ENCODE measurements at places on chromosomes 5 and 9. TPM values are rescaled to one million over a fixed set of nuclear protein-coding genes. Genes with fewer than 3 reads are reported as not detected.

DNA sequence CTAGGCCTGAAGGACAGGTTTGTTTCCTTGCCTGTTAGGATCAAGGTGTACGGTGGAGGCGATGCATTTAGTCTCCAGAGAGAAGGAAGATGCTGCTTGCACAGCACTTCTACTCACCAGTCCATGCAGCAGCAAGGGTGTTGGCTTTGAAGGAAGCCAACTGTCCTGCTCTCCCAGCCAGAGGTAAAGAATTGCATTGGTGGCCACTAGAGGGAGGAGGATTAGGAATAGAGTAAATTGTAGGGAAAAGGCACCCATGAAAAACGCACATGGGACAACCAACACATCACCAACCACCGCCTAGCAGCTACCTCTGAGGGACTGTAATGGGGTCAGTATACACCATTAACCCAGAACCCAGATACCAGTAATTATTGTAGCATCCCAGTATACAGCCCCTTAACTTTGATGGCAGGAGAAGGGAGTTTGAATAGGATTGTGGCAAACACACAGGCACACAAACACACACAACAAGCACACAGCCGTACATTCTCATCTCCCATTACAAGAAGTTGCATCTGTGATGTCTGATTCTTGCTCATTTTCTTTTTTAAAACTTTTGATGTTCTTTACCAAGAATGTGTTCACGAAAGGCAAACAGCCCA, 267.7 kb downstream of the ADAMTS6 start:
- H3K27me3 ChIP-seq, result no peaks in the 10 kb centered on the region
- no peak overlapping the region for H3K27ac ChIP-seq
- DNase-seq, result no peak

DNA sequence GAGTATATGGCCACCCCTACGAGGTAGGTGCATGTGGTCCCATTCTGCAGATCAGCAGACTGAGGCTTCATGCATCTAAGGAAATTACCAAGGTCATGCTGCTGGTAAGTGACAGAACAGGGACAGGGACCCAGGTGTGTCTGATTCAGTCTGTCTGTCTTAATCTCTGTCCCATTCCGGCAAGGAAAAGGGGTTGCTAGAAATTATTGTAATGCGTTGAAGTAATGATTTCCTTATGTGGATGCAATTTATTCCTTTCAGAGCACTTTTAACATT, 76.8 kb downstream of the AMBP start:
- no peak for DNase-seq
- no peak overlapping the region for H3K4me3 ChIP-seq
- no peaks in the 10 kb centered on the region for H3K27me3 ChIP-seq
- H3K36me3 ChIP-seq, result no peaks in the 10 kb centered on the region
- peaks cover 32% of the 10 kb centered on the region for H3K4me1 ChIP-seq

DNA sequence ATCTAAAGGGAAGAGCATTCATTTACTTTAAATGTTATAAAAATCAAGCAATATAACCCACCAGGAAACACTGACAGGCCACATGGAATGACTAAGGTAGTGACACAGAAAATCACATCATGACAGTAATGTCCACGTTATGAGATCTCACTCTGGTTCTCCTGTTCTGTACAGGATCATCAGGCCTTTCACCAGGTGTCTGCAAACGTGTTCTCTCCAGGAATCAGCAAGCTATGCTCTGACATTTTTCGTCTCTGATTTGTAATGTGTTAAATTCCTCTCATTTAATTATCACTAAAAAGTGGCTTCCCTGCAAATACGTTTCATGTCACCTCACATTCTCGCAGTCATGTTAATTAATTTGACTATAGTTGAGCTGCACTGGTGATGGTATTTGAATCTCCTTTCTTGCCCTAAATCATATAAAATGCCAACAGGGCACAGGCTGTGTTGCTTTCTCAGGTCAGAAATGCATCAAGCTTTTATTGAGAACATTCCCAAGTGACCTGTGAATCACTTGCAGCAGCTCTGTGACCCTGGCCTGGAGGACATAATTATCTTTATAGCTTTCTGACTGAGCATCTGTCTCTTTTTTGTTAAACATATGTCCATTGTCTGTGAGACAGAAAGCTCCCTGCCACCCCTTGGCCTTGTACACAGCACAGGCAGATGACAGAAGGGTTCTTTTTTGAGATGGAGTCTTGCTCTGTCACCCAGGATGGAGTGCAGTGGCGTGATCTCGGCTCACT, 196.2 kb downstream of the DIRAS2 start:
- no peaks in the 10 kb centered on the region for H3K36me3 ChIP-seq
- no peak overlapping the region for H3K27ac ChIP-seq
- H3K4me1 ChIP-seq, result no peaks in the 10 kb centered on the region
- no peaks in the 10 kb centered on the region for H3K27me3 ChIP-seq
- no peak overlapping the region for H3K4me3 ChIP-seq

- H3K36me3 ChIP-seq, result no peaks in the 10 kb centered on the region
- no peak for DNase-seq
- H3K27ac ChIP-seq, result peak overlapping the region; percentile 97
These were observed 1.3 kb upstream of the NNT start for GRCh38 chr5:43601454-43602260.

GRCh38 chr9:120369608-120370220, 210.3 kb downstream of the CDK5RAP2 start:
- no peaks in the 10 kb centered on the region for H3K36me3 ChIP-seq
- H3K4me1 ChIP-seq, result no peaks in the 10 kb centered on the region
- no peak for DNase-seq
- no peak overlapping the region for H3K27ac ChIP-seq
- no peaks in the 10 kb centered on the region for H3K27me3 ChIP-seq

DNA sequence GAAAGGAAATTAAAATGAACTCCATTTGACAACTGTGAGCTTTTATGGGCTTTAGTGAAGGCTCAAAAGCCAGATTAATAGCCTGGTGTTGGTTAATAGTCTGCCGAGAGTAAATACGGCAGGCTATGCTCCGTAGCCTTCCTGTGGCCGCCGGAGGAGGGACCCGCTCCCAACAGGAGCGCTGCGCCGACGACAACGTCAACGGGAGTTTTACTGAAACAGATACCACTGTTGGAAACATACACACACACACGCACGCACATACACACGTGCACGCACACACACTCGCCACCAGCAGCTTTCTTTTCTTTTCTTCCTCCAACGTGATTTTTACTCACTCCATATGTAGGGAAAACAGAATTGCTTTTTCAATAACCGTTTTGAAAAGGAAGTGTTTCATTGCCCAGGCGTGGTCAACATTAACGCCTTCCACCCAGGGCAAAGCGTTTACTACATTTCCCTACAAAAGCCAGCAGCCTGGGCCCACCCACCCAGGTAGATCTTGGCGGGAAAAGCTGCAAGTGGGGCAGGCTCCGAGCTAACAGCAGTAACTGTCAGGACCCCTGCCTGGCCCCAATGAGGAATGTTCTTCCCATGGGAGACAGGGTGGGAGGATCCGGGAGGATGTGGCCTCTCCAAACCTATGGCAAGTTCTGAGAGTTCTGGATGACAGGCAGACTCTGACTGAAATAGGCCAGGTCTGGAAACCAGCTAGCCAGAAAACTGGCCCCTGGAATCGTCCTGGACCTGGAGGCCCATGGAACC, 72.3 kb downstream of the PAX5 start:
- H3K27me3 ChIP-seq, result no peaks in the 10 kb centered on the region
- H3K4me3 ChIP-seq, result no peak overlapping the region
- no peak for DNase-seq

DNA sequence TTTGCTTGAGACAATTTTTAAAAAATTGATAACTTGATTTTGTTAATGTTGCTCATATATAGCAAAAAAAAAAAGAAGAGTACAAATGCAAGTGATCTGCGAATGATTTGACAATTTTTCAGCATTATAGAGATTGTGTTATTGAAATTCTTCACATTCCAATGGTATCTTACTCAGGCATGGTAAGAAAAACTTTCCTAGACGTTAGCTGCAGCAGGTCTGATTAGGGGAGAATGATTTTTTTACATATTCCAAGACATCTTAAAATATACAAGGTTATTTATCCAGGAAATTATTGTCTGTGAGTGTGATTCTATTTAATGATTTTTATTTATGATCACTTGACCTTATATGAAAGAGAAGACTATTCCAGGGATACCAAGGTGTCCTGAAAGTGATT, 361.9 kb downstream of the MAT2B start:
- no peaks in the 10 kb centered on the region for H3K27me3 ChIP-seq
- no peak overlapping the region for H3K4me3 ChIP-seq
- H3K27ac ChIP-seq, result no peak overlapping the region
- DNase-seq, result no peak
- H3K4me1 ChIP-seq, result no peaks in the 10 kb centered on the region

- no peak for DNase-seq
- H3K4me3 ChIP-seq, result no peak overlapping the region
- H3K36me3 ChIP-seq, result no peaks in the 10 kb centered on the region
- H3K27me3 ChIP-seq, result no peaks in the 10 kb centered on the region
- H3K27ac ChIP-seq, result no peak overlapping the region
- H3K4me1 ChIP-seq, result no peaks in the 10 kb centered on the region
These were observed 4.4 kb upstream of the COL5A1 start for GRCh38 chr9:134637241-134637640.

DNA sequence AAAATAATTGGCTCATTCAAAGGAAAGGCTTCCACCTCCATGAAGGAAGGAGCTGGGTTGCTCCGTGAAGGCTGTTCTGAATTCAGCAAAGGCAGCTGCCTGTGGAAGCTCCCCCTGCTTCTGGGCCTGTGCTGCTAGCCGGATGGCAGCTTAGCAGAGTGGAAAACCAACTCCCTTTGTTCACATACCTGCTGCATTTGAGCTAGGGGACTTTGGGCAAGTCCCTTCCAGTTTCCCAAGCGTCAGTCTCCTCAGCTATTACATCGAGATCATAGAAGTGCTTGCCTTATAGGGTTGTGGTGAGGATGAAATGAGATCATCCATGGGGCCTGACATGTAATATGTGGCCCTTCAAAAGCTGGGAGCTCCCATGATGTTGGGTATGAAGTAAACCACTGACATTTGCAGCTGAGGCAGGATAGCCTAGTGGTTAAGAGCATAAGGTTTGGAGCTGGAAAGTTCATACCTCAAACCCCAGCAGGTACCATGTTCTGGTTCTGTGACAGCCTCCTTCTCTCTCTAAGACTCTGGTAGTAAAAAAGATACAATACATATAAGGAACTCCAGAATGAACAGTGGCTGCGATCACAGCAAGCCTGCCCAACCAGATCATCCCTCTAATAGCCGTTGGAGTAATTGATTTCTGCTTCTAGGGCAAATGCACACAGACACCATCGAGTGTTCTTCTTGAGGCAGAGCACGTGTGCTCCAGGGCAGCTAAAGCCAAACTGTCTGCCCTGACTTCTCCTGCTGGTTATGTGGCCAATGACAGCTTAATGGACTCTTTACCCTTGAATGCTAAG, 11.0 kb upstream of the DENND1A start:
- H3K36me3 ChIP-seq, result no peaks in the 10 kb centered on the region
- H3K27me3 ChIP-seq, result no peaks in the 10 kb centered on the region
- H3K4me3 ChIP-seq, result no peak overlapping the region
- no peak for DNase-seq
- H3K27ac ChIP-seq, result no peak overlapping the region

DNA sequence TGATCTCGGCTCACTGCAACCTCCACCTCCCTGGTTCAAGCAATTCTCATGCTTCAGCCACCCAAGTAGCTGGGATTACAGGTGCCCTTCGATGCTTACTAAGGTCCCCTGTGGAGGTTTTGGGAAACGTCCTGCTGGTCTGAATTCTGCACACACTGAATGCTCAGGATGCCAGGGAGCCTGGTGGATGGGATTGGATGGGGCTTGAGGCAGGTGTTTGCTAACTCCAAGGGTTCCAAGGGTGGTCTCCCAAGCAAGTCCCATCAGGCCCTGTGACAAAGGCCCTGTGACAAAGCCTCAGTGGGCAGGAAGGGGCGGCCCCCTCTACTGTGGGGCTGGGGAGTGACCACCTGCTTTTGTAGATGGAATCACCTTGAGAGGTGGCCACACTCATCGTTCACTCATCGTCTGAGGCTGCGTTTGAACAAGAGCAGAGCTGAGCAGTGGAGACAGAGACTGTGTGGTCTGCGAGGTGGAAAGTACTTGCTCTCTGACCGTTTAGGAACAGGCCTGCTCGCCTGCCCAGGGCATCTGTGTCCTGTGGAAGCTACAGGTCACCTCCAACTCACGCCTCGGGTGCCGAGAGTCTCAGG, 40.2 kb downstream of the MRPL36 start:
- no peaks in the 10 kb centered on the region for H3K4me1 ChIP-seq
- no peaks in the 10 kb centered on the region for H3K27me3 ChIP-seq
- H3K4me3 ChIP-seq, result no peak overlapping the region
- no peaks in the 10 kb centered on the region for H3K36me3 ChIP-seq
- no peak overlapping the region for H3K27ac ChIP-seq
- DNase-seq, result no peak

- H3K27ac ChIP-seq, result no peak overlapping the region
- H3K4me1 ChIP-seq, result no peaks in the 10 kb centered on the region
- DNase-seq, result no peak
- no peak overlapping the region for H3K4me3 ChIP-seq
These were observed 266.2 kb upstream of the IRX1 start for GRCh38 chr5:3329427-3329826.

DNA sequence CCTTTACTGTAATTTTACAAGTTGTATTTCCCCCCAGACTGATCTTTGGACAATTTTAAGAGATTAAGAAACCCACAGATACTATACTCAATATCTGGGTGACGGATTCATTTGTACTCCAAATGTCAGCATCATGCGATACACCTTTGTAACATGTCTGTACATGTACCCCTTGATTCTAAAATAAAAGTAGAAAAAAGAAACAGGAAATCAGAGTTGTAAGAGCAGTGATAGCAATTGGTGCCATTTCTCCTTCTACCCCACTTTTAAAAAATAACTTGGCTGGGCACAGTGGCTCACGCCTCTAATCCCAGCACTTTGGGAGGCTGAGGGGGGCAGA, 116.9 kb downstream of the FGF1 start:
- H3K4me1 ChIP-seq, result no peaks in the 10 kb centered on the region
- no peaks in the 10 kb centered on the region for H3K27me3 ChIP-seq
- H3K27ac ChIP-seq, result peak overlapping the region; percentile 66
- no peaks in the 10 kb centered on the region for H3K36me3 ChIP-seq
- H3K4me3 ChIP-seq, result no peak overlapping the region

GRCh38 chr5:42250-42649, 49.7 kb upstream of the PLEKHG4B start:
- H3K4me1 ChIP-seq, result no peaks in the 10 kb centered on the region
- DNase-seq, result no peak
- H3K27ac ChIP-seq, result no peak overlapping the region
- no peak overlapping the region for H3K4me3 ChIP-seq
- H3K27me3 ChIP-seq, result no peaks in the 10 kb centered on the region
- no peaks in the 10 kb centered on the region for H3K36me3 ChIP-seq

- peak overlapping the region; percentile 32 for H3K27ac ChIP-seq
- peaks cover 14% of the 10 kb centered on the region for H3K4me1 ChIP-seq
- no peak overlapping the region for H3K4me3 ChIP-seq
- no peaks in the 10 kb centered on the region for H3K27me3 ChIP-seq
These were observed 8.7 kb downstream of the APTX start for GRCh38 chr9:32992595-32993238.

GRCh38 chr9:91056917-91057316, 255.3 kb downstream of the SYK start:
- no peaks in the 10 kb centered on the region for H3K36me3 ChIP-seq
- H3K4me3 ChIP-seq, result no peak overlapping the region
- DNase-seq, result no peak
- H3K27ac ChIP-seq, result no peak overlapping the region
- H3K27me3 ChIP-seq, result no peaks in the 10 kb centered on the region

PSMD5 gene
- total RNA-seq, result 13.9 TPM

NFIL3 gene
- total RNA-seq, result 21.2 TPM

C9orf85 gene
- 5.5 TPM for total RNA-seq

CATSPER3 gene
- total RNA-seq, result 0.39 TPM

NMUR2 gene
- not detected for total RNA-seq

PKD2L2 gene
- total RNA-seq, result not detected

FBP2 gene
- not detected for total RNA-seq

PCDHB11 gene
- 1.8 TPM for total RNA-seq

CACFD1 gene
- 11.9 TPM for total RNA-seq

Data from right atrium auricular region (tissue), 2 donors.